ENCODE measurements at places on chromosomes 1 and 21.

DNA sequence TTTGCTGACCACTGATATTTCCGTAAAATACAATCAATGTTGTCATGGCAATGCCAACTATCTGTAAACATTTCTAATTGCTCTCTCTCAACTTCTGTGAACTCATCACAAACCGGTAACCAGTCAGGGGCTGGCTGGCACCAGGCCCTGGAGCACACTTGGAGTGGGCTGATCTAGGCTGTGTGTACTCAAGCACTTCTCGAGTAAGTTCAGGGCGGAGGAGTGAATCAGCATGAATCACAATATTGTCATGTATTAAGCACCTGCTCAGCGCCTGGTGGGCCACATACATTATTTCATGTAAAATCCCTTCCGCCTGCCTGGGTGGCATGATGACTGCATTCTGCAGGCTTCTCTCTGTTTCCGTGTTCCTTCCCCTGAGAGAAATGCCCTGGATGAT lies 212.4 kb downstream of the FOXD2 start:
- peak; percentile 100 for DNase-seq

DNA sequence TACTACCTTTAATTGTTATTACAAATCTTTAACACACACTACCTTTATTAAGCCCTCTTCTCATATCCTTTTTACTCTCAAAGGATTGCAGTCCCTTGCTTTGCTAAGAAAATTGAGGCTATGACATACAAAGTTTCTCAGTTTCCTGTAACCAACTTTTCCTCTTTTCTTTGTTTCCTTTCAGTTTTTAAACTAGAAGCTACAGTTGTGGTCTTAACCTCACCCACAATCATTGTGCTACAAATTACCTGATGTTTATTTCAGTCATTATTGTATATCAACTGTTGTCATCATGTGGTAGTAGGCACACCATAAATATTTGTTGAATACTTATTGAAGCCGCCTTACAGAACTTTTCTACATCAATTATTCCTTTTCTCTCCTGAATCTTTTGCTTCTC lies 51.8 kb downstream of the SLAMF6 start:
- DNase-seq, result no peak

DNA sequence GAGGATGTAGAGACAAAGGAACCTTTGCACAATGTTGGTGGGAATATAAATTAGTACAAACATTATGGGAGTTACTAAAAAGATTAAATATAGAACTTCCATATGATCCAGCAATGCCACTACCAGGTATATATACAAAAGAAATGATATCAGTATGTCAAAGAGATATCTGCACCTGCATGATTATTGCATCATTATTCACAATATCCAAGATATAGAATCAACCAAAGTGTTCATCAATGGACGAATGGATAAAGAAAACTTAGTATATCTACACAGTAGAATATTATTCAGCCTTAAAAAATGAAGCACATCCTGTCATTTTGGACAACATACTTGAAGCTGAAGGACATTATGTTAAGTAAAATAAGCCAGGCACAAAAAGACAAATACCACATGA lies 61.8 kb upstream of the USH2A start:
- DNase-seq, result no peak

- no peak for DNase-seq
Measured at GRCh38 chr1:208080396-208081286, 163.5 kb downstream of the PLXNA2 start.

GRCh38 chr1:73537400-73537799 lies 660.6 kb downstream of the LRRIQ3 start:
- no peak for DNase-seq

- DNase-seq, result peak; percentile 88
Measured at GRCh38 chr1:94130851-94131595, 10.1 kb upstream of the ABCA4 start.

- no peak for DNase-seq
Measured at GRCh38 chr21:15414057-15414456, 315.7 kb upstream of the USP25 start.

DNA sequence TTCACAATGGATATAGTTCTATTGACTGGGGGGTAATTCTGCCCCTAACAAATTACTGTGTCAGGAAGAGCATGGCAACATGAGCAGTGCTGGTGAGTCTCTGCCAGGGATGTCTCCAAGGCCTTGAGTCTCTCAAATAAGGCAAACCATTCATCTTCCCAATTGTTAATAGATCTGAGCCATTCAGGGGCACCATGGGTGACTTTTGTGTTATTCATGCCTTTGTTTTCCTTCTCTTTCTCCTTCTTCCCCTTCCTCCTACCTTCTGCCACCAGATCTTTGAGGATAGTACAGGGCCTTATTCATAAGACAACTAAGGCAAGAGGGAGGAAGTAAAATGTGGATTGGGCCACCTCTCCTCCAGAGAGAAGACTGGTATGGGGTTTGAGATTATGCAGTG lies at the start of gene RGSL1:
RGSL1 (plus strand) TSS at position 60 of the 400 bp plus-strand sequence; CDS start at position 80, 20 bp downstream.
- no peak for DNase-seq

DNA sequence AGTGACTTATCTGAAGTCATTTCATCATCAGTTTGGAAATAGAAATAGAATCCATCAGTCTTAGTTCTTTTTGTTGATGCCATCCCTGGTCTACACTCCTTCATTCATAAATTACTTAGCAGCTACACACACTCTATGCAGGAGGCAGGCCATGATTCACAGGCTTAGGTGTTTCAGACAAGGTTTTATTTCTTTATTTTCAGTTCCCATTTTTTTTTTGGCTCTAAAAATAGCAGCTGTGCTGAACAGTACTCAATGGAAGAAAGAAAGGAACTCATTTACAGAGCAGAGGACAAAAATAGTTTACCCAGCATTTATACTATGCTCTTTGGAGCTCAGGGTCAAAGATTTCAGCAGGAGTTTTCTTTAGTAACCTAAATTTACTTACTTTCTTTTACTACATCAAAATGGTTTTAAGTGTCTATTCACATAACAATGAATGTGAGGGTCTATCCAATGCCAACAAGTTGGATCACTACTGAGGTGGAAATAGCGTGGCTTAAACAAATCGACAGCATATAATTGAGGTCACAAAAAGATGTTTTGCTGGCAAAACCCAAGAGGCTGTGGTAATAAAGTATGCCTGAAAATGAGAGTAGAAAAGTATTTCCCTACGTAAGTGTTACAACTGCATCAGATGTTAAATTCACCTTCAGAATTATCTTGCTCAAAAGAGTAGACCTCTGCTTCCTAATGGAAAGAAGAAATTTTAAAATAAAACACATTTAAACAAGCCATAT lies 7.7 kb downstream of the KRTAP19-8 start:
- no peak for DNase-seq

- no peak for DNase-seq
Measured at GRCh38 chr1:36920801-36921405, 113.4 kb downstream of the GRIK3 start.

DNA sequence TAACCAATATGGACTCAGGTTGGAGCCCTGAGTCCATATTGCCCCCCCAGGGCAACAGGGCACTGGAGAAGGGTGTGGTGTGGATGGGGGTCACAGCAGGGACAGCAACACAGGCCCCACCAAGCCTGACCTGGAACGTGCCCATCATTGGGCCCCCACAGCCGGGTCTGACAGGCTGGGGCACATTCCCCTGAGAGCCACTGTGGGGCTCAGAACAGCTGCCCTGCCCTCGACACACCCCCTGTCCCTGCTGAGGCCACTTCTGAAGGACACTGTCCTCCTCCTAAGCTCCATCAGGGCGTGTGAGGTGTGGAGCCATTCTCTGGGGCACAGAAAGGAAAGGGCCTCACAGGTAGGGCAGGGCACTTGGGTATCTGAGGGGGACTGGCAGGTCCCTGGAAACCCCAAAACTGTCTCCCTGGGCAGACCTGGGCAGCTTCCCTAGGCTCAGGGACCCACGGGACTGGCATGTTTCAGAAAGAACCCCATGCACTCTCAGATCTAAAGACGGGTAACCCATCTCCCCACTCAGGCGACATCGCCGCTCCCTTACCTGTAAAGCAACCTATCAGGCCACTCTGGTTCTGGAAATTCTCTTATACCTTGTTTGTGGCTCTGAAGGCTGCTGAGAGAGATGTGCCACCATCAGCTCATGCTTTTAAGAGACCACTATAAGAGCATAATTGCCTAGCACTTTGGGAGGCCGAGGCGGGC lies 95.5 kb downstream of the DMRTB1 start:
- no peak for DNase-seq

GRCh38 chr1:9281908-9282695 lies 10.6 kb upstream of the SPSB1 start:
- no peak for DNase-seq

GRCh38 chr1:223136086-223136485 lies 7.0 kb downstream of the TLR5 start:
- no peak for DNase-seq

DNA sequence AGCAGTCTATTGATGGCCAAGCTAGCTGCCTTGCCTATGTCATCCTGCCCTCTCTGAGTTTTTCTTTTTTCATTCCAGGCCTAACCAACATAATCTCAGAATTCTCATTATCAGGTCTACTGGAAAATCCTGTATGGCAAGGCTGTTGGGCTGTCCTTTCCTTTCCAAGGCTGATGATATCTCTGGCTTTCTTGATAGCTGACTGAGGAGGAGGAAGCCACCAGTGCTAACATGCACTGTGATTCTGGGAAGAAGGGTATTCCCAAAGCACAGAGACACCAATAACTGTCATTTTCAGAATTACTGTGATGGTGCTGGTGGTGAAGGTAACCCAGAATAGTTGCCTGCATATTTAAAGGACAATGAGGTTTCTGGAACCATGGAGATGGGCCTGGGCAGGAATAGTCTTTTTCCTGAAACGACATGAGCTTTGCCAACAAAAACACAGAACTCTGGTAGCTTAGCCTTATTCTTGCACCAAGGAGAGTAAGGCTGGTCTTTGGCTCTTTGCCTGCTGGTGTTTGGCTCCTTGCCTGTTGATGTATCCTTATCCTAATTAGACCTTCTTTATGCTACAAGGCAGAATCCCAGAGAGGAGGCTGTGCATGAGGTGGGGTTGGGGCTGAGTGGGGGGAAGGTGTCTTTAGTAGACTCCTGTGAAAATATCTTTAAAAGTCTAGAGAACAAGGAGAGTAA lies 157.4 kb downstream of the TNFSF18 start:
- no peak for DNase-seq

- no peak for DNase-seq
Measured at GRCh38 chr1:157252473-157252872, 114.3 kb upstream of the ETV3 start.

DNA sequence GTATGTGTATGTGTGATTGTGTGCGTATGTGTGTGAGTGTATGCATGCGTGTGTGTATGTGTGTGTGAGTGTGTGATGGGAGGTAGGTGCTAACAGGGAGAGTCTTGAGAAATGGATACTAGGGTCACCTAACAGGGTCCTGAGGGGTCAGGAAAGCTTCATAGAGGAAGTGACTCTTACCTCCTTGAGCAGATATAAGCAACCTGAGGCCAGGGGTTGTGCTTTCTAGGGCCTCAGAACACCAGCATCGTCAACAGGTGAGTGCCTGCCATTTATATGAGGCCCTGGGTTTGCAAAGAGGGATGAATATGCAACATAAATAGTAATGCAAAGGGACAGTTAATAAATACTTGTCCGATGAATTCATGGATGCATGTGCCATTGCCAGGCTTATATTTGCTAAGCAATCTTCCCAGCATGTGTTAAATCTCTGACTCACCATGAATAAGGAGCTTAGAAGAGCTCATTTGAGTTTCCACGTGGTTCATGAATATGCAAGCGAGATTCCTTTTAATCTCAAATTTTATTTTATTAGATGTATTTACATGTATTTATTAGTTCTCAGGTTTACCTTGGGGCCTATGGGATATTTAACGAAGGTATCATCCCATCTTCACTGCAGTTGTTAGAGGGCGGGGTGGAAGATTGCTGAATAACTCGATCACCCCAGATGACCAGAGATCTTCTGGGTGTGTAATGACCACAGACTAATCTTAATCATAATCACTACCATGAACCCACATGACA lies 438.3 kb downstream of the CAMTA1 start:
- DNase-seq, result peak; percentile 60

GRCh38 chr1:218783131-218783530 lies 390.5 kb upstream of the LYPLAL1 start:
- no peak for DNase-seq

DNA sequence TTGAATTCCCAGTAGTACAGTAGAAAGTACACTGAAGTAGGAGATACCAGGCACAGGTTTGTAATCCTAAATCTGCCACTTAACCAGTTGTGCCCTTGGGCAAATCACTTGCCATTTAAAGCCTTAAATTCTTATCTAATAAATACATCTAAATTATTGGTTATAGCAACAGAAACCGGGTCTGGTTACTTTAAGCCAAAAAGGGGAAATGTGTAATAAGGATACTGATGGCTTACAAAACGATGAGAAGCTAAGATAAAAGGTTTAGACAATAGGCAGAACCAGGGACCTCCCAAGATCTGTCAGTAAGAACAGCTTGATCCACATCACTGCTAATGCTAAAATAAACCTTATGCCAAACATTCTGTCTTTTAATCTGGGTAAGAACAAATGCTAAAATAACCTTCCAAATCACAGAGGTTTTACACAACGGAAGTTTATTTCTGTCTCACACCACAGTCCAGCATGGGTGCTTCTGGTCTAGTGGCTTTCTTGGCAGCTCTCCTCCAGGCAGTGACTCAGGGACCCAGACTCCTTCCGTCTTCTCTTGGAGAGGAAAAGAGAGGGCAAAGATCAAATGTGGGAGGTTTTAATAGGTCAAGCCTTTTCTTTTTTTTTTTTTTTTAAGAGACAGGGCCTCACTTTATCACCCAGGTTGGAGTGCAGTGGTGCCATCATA lies 16.5 kb upstream of the ZMYM1 start:
- DNase-seq, result peak; percentile 71

DNA sequence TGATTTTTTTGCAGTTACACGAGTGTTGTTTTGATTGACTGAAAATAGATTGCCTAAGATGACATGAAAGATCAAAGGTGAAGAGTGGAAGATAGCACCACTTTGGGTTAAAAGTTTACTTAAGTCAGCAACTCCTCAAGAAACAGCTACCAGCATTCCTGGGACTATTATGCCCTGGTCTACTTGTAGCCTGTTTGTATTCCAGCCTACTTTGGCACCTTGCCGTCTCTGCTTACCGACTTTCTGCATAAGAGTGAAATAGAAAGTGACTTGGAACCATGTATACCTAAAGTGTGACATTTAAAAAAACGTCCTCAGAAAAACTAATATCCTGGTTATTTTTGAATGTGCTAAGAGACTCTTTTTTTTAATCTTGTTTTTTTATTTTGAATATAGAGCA lies 631.5 kb upstream of the PTBP2 start:
- DNase-seq, result no peak

- no peak for DNase-seq
Measured at GRCh38 chr1:116911779-116912469, 2.2 kb downstream of the PTGFRN start.

DNA sequence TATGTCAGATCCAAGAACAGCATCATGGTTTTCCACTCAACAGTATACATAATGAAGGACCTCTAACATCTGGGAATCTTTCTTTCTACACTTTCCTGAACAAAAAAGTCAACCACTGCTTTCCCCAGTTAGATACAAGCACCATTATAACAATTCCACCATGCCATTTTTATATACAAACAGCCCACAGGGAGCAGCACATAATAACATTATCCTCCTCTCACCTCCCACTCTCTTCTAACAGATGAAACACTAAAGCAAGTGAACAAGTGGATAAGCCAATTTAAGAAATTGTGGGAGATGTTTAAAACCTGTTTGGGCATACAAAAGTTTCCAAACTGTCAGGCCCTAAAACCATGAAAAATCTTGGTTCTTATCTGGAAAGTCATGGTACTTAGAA lies 29.4 kb upstream of the PRRC2C start:
- DNase-seq, result no peak
